ENCODE measurements at places on chromosomes 3 and 15. TPM values are rescaled to one million over a fixed set of nuclear protein-coding genes. Genes with fewer than 3 reads are reported as not detected.

The PRKCI gene
- 167 TPM for total RNA-seq

The TXNRD3 gene
- total RNA-seq = 9.5 TPM

The ADGRG7 gene
- total RNA-seq = 0.35 TPM

The AADAC gene
- 0.17 TPM for total RNA-seq

The CLDN16 gene
- total RNA-seq = 30.2 TPM

The STRIT1 gene
- not detected for total RNA-seq

The TNNC1 gene
- total RNA-seq = 1.2 TPM

The FAM43A gene
- total RNA-seq = 0.30 TPM

The KLF15 gene
- total RNA-seq = under 0.01 TPM

The LRRC31 gene
- 1.2 TPM for total RNA-seq

The ARNT2 gene
- total RNA-seq = 2.8 TPM

The CDHR4 gene
- total RNA-seq = not detected

The PSMD2 gene
- 423 TPM for total RNA-seq

The HRG gene
- total RNA-seq = not detected

The DUOXA2 gene
- total RNA-seq = not detected

The CFAP20DC gene
- 3.5 TPM for total RNA-seq

The PLA2G4D gene
- total RNA-seq = not detected

The MESP1 gene
- total RNA-seq = 0.69 TPM

The CEP19 gene
- total RNA-seq = 6.5 TPM

The CYP1A1 gene
- total RNA-seq = not detected

The MOBP gene
- not detected for total RNA-seq

The SIN3A gene
- 66.0 TPM for total RNA-seq

The CCR9 gene
- total RNA-seq = not detected

The CELF6 gene
- not detected for total RNA-seq

The TUSC7 gene
- not detected for total RNA-seq

The GPR160 gene
- total RNA-seq = 28.6 TPM

The ACOX2 gene
- not detected for total RNA-seq

All from renal cortical epithelial cell (primary cell).